ENCODE measurements at places on chromosomes 2 and 18.

GRCh38 chr2:224901121-224901676 is 141.1 kb downstream of the DOCK10 start:
- DNase-seq: no peak

DNA sequence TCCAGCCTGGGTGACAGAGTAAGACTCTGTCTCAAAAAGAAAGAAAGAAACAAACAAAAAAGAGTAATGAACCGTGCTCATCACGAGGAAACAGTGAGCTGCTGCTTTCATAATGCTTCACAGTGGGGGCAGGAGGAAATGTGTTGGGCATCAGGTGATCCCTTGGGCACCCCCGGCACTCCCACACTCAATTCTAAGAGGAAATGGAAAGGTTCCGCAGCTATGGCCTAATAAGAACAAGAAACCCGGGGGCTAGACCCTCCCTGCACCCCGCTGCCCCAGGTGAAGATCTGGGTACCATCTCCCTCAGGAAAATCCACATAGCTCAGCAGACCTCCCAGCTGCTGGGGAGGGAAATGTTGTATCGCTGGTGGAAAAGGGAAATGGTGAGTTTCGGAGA is 118.9 kb downstream of the LPIN1 start:
- no peak for DNase-seq

GRCh38 chr2:219644801-219645480 is 17.5 kb downstream of the SLC4A3 start:
- DNase-seq: no peak

GRCh38 chr2:222239091-222239490 is 59.7 kb downstream of the PAX3 start:
- no peak for DNase-seq

DNA sequence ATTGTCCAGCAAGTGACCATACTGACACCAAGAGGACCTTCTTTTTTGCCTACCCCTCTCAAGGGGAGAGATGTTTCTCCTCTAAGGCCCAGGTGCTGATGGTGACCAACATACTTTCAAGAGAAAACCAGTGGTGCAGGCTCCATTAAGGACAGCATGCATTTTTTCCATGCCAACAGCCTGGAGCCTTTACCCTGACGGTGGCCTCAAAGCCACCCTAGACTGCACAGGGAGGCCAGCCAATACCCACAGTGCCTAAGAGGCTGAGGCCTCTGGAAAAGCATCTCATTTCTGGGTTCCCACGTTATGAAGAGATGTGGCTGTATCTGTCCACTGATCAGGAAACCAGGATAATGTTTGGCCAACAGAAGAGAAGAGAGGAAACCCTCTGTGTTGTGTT is 19.3 kb downstream of the SPRED2 start:
- no peak for DNase-seq

- no peak for DNase-seq
Measured at GRCh38 chr2:197145471-197146056, 165.0 kb downstream of the ANKRD44 start.

DNA sequence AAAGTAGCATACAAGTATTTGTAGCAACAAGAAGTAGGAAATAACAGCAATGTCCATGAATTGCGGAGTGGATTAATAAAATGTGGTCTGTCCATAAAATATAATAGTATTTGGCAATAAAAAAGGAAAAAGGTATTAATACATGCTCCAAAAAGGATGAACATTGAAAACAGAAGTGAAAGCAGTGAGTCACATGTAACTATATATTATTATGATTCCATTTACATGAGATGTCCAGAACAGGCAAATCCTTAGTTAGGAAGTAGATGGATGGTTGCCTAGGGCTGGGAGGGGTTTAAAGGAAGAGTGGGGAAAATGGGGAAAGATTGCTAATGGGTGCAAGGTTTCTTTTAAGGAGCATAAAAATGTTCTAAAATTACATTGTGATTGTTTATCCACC is 44.5 kb downstream of the CCDC74A start:
- no peak for DNase-seq

DNA sequence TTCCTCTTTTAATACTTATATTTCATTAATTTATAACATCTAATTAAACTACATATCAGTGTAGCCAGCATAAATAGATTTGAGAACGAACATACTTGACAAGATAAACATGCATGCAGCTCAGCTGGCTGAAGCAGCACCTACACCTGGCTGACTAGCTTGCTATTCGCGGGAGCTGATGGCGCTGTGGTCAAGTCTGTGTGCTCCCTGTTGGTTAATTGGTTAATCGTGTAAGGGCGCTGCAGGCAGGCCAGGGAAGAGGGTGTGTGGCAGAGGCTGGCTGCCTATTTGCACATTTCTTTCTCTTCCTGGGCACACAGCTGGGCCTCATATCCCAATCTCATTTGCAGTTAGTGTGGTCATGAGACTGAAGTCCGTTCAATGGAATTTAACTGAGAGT is 14.5 kb upstream of the VWA3B start:
- no peak for DNase-seq

GRCh38 chr2:191566344-191566743 is 111.6 kb upstream of the NABP1 start:
- DNase-seq: peak; percentile 68

DNA sequence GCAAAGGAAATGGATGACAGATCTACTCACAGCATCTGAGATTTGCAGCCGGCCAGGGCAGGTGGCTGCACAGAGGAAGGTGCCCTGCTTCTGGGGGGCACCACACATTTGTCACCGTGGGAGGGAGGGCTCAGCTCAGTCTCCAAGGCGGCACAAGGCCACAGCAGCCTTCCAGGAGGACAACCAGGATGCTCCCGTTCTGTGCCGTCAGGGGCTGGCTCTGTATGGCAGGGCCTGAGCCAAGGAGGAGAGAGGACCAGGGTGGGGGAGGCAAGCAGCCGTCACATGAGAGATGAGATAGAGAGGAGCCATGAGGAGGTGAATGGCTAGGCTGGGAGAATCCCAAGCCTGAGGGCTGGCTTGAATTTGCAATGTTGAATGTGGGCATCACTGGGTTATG is 4.6 kb upstream of the BOK start:
- no peak for DNase-seq

- peak; percentile 65 for DNase-seq
Measured at GRCh38 chr2:197613509-197613987, 61.8 kb downstream of the RFTN2 start.

DNA sequence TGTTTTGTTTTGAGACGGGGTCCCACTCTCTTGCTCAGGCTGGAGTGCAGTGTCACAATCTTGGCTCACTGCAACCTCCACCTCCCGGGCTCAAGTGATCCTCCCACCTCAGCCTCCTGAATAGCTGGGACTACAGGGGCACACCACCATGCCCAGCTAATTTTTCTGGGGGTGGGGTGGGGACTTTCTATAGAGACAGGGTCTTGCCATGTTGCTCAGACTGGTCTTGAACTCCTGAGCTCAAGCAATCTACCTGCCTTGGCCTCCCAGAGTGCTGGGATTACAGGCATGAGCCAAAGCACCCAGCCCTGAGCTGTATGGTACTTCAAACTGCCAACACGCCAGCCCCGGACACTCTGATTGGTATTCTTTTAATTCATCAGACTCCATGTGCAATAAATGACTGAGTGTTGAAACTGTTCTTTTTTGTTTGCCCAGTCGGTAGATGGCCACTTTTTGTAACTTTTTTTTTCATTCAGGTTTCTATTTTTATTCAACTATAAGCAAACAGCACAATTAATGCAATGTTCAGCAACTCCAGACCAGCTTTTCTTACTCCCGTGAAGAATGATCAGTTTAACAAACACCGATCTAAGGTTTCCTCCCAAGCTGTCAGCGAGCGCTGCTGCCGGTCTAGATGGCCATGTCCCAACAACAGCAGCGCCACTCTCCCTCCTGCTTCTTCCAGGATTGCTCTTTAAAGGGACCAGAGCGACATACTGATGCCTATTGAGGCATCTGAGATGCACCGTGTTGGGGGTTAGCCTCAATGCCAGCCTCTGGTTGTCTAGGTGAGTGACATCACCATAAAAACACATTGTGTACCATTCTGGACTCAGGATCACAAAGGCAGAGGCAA is 12.5 kb upstream of the TGOLN2 start:
- peak; percentile 30 for DNase-seq

GRCh38 chr2:16211341-16211740 is 271.0 kb downstream of the MYCN start:
- DNase-seq: no peak

DNA sequence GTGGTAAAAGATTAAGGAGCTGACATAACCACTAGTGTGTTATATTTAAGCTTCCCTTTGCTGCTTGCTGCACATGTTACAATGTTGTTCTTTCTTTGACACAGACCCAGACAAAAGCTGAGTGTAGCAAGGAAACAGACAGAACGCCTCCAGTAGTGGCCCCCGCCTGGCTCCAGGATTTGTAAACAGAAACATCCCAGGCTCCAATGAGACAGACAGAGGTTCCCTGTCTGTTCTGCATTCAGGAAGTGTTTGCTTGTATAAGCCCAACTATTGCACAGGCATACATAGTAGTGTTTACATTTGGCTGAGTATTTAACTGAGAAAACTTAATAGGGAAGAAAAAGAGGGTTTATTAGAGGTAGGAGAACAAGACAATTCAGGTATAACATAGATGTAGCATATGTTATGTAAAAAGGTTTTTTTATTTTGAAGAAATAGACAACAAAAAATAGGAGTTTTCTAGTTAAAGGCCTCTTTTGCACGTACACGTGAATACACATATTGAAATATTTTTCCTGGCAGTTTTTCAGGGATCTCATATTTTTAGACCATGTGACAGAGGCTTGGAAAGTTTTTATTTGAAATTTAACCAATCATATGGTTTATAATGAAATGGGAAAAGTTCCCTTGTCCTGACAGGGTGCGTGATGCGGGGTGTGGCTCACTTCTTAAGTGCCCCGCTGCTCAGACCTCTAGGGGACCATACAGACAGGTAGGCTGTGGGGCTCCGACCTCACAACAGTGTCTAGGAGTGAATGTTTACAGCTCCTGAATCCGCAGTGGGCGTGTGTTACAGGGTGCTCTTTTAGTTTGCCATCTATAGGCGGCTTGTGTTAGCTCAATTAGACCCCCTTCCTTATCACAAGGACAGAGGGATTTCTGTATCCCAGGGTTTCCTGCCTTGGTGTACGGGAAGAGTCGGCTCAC is 118.4 kb downstream of the BMPR2 start:
- DNase-seq: peak; percentile 91

DNA sequence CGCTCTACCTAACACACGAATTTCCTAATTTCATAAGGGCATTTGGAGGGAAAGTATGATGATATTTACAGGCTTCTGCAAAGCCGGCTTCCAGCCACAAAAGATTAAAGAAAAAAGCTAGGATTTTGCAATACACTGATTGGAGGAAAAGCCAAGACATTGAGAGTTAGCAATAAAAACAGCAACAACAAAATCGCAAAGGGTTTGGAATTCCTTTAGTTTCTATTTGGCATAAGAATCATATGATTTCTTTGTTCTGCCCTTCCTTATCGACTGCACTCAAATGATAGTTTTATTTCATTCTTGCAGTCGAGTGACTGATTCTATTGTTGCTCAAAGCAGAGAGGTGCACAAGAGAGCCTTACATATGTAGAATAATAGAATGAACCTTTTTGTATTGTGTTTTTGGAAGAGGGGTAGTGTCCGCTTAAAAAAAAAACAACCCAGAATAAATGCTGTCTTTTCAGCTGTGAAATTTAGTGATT is 3.9 kb upstream of the ZNF532 start:
- peak; percentile 33 for DNase-seq

DNA sequence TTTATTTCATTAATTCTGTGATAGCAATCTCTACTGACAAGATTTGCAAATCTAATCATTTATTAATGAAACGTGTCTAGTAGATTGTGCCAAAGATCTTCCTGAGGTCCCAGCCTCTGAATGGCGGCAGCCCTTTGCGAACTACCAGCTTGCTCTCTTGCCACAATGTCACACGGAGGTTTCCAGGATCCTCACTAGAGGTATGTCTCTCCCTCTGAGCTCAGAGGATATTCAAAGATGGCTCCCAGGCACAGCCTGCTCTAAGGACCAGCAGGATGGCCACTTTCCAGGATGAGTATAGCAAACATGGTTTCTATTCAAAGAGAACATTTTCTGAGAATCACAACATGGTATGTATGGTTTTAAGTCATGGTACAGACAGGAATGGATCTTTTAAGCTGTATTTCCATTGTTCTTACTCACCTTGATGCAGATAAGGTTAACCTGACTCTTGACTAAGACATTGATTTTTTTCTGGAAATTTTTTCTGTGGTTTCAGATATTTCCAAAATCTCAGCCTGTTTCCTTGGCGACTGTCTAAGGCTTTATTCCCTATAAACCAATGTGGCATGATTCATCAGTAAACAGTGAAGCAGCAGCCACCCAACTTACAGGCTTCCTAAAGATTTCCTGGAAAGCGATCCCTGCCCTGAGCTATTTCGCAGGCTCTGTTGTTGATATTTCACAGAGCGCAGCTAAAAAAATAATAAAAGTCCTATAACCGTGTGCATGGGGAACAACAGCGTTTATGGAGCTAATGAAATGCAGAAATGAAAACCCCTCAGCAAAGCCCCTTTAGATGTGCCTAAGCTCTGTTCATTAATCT is 54.1 kb upstream of the KLF7 start:
- peak; percentile 78 for DNase-seq

GRCh38 chr2:176110415-176111308 is 3.6 kb downstream of the HOXD11 start:
- no peak for DNase-seq

- DNase-seq: peak; percentile 60
Measured at GRCh38 chr2:29295845-29296244, 180.6 kb downstream of the CLIP4 start.

DNA sequence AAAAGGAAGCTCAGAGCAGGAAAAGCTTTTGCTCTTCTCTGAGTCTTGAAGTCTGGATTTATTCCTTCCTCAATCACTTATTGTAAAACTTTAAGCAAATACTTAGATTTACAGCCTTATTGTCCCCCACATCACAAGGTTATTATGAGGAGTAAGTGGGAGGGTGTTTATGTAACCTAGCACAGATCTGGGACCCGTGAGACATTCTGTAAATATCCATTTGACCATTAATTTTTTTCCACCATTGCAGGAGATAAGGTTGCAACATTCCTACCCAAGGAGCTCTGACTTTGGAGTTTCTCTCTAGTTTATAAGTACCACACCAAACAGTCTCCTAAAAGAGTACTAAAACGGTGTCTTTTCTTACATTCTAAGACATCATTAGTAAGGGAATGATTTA is 52.1 kb upstream of the CTIF start:
- peak; percentile 63 for DNase-seq

GRCh38 chr18:79530821-79531220 is 135.1 kb downstream of the NFATC1 start:
- DNase-seq: no peak

DNA sequence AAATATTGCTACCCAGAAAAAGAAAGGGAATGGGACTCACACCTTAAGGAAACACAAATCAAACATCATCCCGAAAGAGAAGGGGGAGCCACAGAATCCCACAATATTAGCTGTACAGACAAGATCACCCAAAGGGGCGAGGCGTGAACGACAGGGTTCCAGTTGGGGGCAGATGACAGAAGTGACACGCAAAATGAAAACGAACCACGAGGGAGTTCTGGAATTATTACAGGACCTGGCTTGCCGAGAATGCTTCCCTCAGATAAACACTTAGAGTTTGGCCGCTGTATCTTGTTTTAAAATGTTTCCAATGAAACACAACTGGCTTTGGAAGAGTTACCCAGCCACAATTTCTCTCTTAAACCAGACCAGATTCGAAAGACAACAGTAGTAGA is 60.4 kb downstream of the C2orf76 start:
- no peak for DNase-seq

- DNase-seq: no peak
Measured at GRCh38 chr2:178523596-178524134, 43.4 kb downstream of the PLEKHA3 start.
